Glutamatergic neuron (in vitro differentiated cells): ENCODE measurements at places on chromosomes 5 and 9. TPM values are rescaled to one million over a fixed set of nuclear protein-coding genes. Genes with fewer than 3 reads are reported as not detected.

Gene S100Z
- total RNA-seq, result not detected

Gene SAPCD2
- 13.5 TPM for total RNA-seq

Gene ARHGEF37
- total RNA-seq, result 1.0 TPM

Gene CERCAM
- 56.1 TPM for total RNA-seq

Gene KCNV2
- not detected for total RNA-seq

Gene LPCAT1
- total RNA-seq, result 113 TPM

Gene CCIN
- 0.22 TPM for total RNA-seq

Gene PCA3
- not detected for total RNA-seq

Gene GABBR2
- total RNA-seq, result 116 TPM

Gene AHRR
- 2.0 TPM for total RNA-seq

Gene CDKN2A
- total RNA-seq, result not detected

Gene OR2Y1
- total RNA-seq, result not detected

Gene INSL6
- total RNA-seq, result not detected

Gene CREB3
- total RNA-seq, result 32.0 TPM

Gene PCDHGB7
- total RNA-seq, result 38.6 TPM

Gene RFESD
- 1.1 TPM for total RNA-seq

Gene RAB3C
- total RNA-seq, result 36.2 TPM

Gene IFNA2
- not detected for total RNA-seq

Gene MELK
- total RNA-seq, result 7.2 TPM

Gene NPR3
- total RNA-seq, result not detected

Gene FBN2
- total RNA-seq, result 0.86 TPM

Gene CDO1
- 136 TPM for total RNA-seq

Gene GARIN3
- total RNA-seq, result not detected

Gene PDLIM7
- total RNA-seq, result 430 TPM

Gene PNPLA7
- total RNA-seq, result 6.7 TPM

Gene HSD17B3
- 2.2 TPM for total RNA-seq

Gene CBY3
- not detected for total RNA-seq

Gene OTULINL
- 14.4 TPM for total RNA-seq

Gene SLC6A3
- 22.4 TPM for total RNA-seq

Gene PCDHB5
- total RNA-seq, result 72.2 TPM

Gene OR1N1
- not detected for total RNA-seq

Gene ROPN1L
- total RNA-seq, result not detected

Gene MYOT
- total RNA-seq, result not detected

Gene ANKRD31
- total RNA-seq, result 0.42 TPM

Gene TXNDC8
- not detected for total RNA-seq

Gene OR1Q1
- not detected for total RNA-seq

Gene CARD6
- not detected for total RNA-seq

Gene POU4F3
- total RNA-seq, result 9.5 TPM

Gene ZFR
- total RNA-seq, result 84.5 TPM

Gene SLCO6A1
- total RNA-seq, result 1.6 TPM

Gene GBGT1
- total RNA-seq, result 1.3 TPM

Gene MYORG
- 4.6 TPM for total RNA-seq

Gene NEUROG1
- 222 TPM for total RNA-seq

Gene MOB3B
- 1.8 TPM for total RNA-seq
